ENCODE measurements at places on chromosomes 3 and 15.

DNA sequence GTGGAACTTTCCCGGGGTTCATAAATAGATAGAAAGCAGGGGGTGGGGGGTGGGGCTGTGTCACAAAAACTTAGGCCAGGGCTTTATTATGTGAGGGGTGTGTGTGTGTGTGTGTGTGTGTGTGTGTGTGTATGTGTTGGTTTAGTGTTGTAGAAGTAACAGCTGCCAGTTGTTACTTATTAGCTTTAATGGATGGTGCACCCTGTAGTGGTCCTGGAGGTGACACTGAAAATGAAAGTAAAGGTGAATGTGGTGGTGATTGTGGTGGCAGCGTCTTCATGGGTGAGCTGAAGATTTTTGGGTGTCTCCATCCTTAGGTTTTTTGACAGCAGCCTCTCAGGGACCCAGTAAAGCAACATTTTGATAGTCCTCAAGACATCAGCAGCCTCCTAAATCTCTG, 449.9 kb downstream of the PDCD6IP start:
- no peak for DNase-seq

GRCh38 chr3:29764041-29764440, 483.2 kb downstream of the RBMS3 start:
- no peak for DNase-seq

DNA sequence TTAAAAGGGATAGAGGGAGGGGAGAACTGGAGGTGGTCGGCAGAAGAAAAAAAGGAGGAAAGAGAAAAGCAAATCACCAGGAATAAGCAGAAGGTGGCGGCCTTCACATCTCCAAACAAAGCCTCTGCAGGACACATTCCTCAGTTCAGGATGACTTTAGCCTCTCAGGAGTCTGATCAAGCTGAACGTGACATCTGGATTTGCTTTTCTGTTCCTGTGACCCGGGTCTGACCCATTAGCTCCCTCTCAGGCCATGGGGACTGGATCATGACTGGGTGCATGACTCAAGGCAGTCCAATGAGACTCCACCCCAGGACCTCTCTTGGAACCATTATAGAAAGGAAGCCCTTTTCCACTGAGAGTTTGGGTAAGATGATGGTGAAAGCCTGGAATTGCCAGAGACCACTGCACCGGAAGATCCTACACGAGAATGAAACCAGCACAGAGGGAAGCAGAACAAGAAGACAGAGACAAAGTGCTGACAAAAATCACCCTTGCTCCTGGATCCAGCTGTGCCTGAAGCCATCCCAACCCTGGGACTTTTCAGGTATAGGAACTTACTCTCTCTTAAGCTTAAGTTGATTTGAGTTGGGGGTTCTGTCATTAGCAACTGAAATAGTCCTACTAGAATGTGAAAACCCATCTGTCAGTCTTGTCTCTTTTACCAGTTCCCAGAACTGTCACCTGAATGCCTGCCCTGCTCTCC, 45.4 kb upstream of the RAD18 start:
- no peak for DNase-seq

GRCh38 chr15:38297623-38298388, 45.2 kb downstream of the SPRED1 start:
- no peak for DNase-seq

Data from DMS79 (cell line).